ENCODE measurements at places on chromosomes 3 and 15. TPM values are rescaled to one million over a fixed set of nuclear protein-coding genes. Genes with fewer than 3 reads are reported as not detected.

Gene SERINC4
- 0.18 TPM for total RNA-seq

GRCh38 chr3:46693038-46693891, at the start of gene ALS2CL:
Gene ALS2CL, minus strand, starts transcription at chr3:46693679. Its CDS starts 4,239 bp downstream, at chr3:46689440.
- DNase-seq, result peak; percentile 63

DNA sequence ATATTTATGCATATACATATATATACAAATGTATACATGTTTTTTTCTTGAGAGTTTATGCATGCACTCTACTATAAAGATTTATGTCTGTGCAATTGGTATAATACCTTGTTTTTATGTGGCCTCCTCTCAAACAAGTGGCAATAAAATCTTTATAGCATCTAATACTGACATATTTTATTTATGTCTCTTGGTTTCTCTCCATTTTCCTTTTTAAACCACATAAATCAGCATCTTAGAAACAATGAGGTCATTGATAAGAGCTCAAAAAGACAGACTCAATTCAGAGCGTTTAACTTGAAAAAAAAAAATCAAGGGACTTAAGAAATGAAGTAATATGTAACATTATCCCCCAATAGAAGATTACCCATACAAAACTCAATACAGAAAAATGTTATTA, 1442.2 kb upstream of the ALCAM start:
- no peak for DNase-seq

Gene VEPH1
- total RNA-seq, result 0.56 TPM

GRCh38 chr3:141457624-141458236, 29.1 kb upstream of the RASA2 start:
- no peak for DNase-seq

Gene PLSCR2
- not detected for total RNA-seq

DNA sequence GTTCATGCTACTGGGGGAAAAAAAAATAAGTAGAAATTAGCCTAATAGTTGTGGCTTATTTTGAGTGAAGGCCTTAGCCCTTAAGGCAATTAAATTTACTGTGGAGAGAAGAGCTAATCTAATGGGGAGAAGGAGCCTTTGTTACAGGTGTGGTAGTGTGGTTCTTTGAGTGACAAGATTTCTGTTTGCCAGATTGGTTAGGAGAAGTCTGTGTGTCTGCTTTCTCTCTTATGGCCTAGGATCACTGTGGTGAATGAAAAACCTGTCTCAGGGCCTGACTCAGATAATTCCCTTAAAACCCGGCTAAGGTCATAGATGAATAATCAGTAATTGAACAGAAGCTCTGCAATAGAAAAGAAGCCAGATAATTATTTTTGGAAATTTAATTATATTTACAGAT, 27.0 kb downstream of the OPA1 start:
- DNase-seq, result no peak

DNA sequence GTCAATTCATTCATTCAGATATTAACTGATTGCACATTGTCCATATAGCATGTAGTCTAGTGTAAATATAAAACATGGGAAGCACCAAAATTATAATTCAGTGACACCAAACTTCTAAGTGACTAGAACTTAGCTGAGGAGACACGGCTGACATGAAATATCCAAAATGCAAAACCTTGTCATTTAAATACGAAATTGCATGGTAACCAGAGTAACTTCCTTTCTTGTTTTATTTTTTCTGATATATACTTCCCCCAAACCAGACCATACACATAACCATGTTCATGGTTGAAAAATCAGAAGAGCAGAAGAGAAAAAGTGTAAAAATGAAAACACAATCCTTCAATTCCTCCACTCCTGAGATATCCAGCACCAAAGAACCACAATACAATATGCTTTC, 38.0 kb downstream of the CBLB start:
- no peak for DNase-seq

GRCh38 chr3:39350714-39351113, 21.2 kb downstream of the CCR8 start:
- no peak for DNase-seq

DNA sequence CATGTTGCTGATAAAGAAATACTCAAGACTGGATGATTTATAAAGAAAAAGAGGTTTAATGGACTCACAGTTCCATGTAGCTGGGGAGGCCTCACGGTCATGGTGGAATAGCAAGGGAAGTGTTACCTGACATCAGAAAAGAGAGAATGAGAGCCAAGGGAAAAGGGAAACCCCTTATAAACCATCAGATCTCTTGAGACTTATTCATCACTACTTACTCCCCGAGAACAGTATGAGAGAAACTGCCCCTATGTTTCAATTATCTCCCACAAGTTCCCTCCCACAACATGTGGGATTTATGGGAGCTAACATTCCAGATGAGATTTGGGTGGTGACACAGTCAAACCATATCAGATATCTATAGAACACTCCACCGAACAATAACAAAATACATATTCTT, 904.6 kb downstream of the PDCD6IP start:
- no peak for DNase-seq

- no peak for DNase-seq
Measured at GRCh38 chr3:135056084-135056730, 261.1 kb downstream of the EPHB1 start.

Gene UACA
- 37.6 TPM for total RNA-seq

- no peak for DNase-seq
Measured at GRCh38 chr3:117549716-117550115, 840.1 kb downstream of the TUSC7 start.

Gene SOX14
- total RNA-seq, result not detected

GRCh38 chr3:125322166-125322565, 53.0 kb downstream of the ZNF148 start:
- no peak for DNase-seq

Gene FILIP1L
- total RNA-seq, result 86.6 TPM

- no peak for DNase-seq
Measured at GRCh38 chr3:57281715-57282114, 10.8 kb downstream of the ASB14 start.

DNA sequence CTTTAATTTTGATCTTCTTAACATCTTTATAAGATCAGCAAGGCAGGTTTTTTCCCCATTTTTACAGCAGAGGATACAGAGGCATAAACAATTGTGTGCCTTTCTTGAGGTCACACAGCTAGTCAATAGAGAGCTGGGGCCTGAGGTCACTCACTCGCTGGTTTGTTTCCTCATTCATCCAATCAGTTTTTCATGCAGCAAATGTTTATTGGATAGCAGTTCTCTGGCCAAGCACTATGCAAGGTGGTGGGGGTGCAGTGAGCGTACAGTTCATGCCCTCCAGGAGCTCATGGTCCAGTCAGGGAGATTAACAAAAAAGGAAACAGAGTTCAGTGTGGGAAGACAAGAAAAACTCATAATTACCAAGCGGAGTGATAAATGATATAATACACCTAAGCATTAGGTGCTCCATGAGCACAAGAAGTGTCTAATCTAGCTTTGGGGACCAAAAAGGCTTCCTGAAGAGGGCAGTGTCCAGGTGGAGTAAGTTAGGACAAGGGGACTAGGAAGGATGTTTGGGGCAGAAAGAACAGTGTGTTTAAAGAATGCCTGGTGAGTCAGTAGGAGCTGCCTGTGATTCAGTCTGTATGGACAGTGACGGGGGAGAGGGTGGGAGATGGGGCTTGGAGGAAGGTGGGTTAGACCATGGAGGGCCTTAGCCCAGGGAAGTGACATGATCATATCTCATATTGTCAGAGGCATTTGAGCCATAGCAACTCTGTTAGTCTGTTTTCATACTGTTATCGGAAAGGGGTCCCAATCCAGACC, 29.3 kb downstream of the MAP2K5 start:
- no peak for DNase-seq

DNA sequence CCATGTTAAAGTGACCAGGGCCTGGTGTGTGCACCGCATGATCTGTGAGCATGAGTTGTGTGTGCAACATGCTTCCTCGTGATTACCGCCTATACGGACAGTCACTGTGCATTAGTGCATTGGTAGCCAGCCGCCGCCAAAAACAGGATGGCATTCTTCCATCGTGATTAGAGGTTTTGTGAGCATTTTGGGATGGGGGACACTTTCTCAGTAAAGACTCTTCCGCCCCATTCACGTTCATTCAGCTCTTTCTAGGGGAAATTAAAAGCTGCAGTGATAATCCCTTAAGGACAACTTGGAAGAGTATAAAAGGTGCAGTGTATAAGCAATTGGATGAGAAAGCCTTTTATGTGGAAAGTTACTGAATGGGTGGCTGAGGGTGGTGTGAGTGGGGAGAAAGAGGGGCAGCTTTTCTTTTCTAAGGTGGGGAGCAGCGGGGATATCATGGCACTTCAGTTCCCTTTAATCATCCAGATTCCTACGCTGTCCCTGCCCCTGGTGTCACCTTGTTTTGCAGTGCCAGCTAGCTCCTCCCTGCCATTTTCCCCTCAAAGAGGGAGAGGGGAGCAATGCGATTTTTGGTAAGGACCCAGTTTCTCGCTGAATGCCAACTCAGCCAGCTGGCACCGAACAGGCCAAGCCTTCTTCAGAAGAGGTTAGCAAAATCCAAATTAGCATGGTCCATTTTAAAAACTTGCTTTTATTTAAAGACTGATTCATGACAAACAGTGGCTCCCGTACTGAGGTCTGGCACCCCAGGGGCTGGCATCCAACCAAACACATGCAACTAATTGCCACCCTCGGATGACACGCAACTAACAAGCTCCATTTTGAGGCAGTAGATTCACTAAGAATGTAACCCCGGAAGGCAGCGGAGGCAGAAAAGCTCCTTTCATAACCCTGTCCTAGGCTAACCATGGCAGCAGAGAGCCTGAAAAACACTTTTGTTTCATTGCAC, 447.8 kb downstream of the FHIT start:
- DNase-seq, result no peak

DNA sequence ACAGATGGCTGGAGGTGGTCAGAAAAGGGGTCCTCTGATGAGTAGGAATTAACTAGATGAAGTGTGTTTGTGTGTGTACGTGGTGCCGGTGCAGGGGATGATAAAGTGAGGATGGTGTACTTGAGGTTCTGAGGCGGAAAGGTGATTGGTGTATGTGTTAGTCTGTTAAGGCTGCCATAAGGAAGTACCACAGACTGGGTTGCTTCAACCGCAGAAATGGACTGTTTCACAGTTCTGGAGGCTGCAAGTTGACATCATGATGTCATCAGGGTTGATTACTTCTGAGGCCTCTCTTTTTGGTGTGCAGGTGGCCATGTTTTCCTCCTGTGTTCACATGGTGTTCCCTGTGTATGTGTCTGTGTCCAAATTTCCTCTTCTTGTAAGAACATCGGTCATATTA, 202.4 kb upstream of the RGMA start:
- no peak for DNase-seq

GRCh38 chr15:84886211-84886983, 1.9 kb downstream of the SLC28A1 start:
- DNase-seq, result no peak

DNA sequence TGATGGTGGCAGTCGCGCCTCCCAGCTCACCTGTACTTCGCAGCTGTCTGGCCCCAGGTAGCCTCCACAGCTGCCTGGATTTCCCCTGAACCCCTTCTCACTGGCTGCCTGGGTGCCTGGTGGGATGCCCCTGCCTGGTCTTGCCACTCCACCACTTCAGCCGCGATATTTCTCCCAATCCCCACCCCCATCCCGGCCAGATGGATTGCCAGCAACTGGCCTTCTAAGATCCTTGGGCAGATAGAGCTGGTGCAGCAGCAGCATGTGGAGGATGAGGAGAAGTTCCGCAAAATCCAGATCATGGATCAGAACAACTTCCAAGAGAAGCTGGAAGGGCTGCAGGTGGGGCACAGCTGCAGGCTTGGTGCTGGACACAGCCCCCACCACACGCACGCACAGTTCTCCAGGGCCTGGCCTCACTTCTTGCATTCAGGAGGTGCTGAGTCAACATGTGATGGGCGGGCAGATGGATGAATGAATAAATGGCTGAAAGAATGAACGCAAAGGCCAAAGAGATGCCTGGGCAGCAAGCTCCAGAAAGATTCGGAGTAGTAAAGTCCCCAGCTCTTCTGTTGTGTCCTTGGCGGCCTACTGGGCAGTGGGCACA, 35.7 kb downstream of the DNAH1 start:
- no peak for DNase-seq

Gene ABTB1
- 34.2 TPM for total RNA-seq

DNA sequence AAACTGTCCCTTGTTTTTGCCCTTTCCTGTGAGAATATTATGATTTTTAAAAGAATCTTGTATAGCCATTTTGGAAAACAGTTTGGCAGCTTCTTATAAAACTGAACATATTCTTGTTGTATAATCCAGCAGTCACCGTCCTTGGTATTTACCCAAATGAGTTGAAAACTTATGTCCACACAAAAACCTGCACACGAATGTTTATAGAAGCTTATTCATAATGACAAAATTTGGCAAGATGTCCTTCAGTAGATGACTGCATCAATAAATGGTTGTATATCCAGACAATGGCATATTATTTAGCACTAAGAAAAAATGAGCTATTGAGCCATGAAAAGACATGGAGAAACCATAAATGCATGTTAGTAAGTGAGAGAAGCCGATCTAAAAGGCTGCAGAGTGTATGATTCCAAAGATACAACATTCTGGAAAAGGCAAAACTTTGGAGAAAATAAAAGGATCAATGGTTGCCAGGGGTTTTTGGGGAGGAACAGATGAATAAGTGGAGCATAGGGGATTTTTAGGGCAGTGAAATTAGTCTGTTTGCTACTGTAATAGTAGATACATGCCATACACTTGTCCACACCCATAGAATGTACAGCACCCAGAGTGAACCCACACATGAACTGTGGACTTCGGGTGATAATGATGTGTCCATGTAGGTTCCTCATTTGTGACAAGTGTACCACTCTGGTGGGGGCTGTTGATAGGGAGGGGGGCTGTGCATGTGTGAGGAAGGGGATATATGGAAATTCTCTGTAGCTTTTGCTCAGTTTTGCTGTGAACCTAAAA, 31.7 kb downstream of the LIMD1 start:
- no peak for DNase-seq

Gene THUMPD3
- total RNA-seq, result 42.8 TPM

Gene IQCH
- total RNA-seq, result 0.53 TPM

Gene SEMA3F
- total RNA-seq, result 12.5 TPM

DNA sequence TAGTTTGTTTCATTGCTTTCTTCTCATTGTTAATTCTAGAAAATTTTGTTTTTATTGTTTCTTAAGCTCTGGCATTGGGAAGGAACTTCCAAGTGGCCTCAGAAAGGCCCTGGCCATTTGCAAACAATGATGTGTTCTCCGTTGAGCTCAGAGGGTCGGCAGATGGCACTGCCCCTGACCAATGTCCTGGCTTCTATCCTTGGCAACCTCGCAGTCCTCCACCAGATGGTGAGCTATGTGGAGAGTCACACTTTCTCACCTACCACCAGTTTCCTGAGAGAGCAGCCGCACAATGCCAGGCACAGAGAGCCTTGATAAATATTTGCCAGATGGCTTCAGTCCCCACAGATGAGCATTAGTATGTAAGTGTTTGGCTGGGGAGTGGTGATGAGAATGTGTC, 343.7 kb downstream of the EPHB1 start:
- no peak for DNase-seq
